Epithelial cell of proximal tubule (primary cell): ENCODE measurements at places on chromosomes 13 and 19. TPM values are rescaled to one million over a fixed set of nuclear protein-coding genes. Genes with fewer than 3 reads are reported as not detected.
A peak's percentile ranks its signal among the peaks of the same experiment; 100 is the strongest.

Gene DENND1C
- total RNA-seq = 0.94 and 4.4 TPM in 2 replicates

DNA sequence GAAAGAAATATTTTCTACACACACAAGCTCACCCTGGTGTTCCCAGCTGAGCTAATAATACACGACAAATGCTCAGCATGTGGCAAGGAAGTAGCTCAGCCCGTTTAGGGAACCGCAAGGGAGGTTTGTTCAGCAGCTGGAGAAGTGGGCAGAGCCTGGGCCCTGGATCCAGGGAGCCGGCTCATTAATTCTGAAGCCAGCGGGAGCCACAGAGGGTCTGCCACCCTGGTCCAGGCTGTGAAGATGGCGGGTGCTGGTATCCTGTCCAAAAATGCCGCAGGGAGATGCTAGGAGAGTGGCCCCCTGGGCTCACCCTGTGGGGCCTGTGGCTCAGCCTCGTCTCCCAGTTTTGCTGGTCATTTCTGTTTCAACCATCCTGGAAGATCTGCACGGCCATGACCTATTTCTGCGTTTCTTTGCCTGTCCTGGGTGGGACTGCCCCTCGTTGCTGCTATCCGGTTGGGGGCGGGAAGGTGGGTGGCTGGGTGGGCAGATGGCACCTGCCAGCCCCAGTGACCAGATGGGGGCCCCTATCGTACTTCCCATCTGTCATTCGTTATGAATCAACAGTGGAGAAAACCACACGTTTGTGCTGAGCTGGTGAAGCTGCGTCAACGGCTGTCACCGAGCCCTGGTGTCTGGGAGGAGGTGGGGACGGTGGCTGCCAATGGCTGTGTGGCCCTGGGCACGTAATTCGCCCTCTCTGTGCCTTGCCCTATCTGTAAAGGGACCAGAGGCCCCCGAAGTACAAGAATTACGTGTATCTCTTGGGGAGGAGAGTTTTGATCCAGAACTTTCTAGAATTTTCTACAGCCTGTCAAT lies 2.7 kb upstream of the GNA15 start:
- no peak for DNase-seq

DNA sequence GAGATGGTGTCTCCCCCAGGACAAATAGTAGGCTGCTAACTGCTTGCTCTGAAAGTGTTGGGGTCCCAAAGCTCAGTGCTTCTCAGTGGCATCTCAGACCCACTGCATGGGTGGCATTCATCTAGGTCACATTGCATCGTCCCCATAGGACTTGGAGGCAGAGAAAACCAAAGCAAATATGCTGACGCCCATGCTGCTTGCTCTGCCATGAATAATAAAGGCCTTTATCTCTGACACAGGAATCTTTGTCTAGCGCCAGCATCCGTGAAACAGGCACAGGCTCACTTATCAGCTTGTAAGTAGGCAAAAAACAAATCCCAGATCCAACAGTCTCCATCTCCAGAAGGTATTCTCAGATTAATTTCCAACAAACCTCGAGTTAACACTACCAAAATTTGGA lies 18.9 kb upstream of the IPO5 start:
- DNase-seq = no peak

Gene SLC10A2
- not detected in 2 replicates for total RNA-seq

DNA sequence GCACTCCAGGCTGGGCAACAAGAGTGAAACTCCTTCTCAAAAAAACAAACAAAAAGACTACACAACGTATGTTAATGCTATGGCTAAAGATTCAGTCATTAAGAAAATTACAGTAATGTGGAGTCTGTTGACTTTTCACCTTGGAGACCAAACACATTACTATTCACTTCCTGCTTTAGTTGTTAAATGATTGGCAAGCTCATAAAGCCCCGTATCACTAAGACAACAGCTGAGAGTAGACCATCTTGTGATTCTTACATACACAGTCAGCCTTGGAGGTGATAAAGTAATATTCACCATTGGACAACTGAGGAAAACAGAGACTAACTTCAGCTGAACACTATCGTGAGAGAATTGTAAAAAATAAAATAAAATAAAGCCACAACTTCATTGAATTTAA lies 86.5 kb downstream of the KCTD12 start:
- DNase-seq = peak; percentile 75

- no peak for DNase-seq
These were observed 84.0 kb downstream of the MZT1 start for GRCh38 chr13:72643311-72643989.
